CD4-positive, alpha-beta T cell treated with Interferon gamma for 1 hour (primary cell): ENCODE measurements at places on chromosomes 2 and 18.

DNA sequence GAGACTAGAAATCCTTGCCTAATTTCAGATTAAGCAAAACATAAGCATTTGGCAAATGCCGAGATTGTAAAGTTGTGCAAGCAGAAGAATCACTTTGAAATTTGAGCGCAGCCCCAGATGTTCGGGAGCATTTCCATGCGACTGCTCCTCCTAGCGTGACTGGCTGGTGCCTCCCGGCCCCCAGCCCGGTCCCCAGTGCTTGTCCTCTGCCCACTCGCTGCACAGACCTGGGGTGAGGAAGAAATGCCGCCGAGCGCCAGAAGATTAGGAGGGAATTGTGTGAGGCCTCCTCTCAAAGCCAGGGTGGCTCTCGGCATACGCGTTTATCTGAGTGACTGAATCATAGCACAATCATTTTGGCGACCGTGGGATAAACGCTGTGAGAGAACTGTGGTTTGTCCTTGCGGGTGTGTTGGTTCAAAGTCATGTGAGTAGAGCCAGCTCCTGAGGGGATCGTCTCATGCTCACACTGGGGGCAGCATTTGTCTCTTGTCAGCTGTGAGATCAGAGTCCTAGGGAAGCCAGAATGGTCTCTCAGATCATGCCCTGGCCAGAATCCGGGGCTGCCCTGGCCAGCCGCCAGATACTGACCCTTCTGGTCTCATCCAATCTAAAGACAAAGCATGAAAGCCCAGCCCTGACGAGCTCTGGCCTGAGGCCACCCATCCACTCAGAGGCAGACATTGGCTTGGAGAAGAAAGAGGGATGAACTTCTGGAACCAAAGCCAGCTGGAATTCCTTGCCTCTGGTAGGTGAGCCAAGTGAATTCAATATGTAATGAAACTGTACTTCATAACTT is 189.3 kb downstream of the SH3RF3 start:
- no peak for DNase-seq

DNA sequence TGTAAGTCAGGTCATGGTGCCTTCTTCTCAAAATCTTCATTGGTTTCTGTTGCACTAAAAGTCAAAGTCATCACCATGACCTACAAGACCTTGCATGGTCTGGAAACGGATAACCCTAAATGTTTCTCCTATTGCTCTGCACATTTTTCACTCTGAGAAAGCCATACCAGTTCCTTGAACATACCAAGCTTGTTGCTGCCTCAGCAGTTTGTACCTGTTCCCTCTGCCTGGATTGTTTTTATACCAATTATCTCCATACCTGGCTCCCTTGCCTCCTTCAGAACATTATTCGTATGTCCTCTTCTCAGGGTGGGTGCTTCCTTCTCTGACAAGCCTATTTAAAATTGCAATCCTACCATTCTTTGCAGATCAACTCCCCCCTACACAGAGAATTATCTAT is 498.4 kb downstream of the DSC3 start:
- DNase-seq = no peak

GRCh38 chr2:105338020-105338385 is 663 bp downstream of the C2orf49 start:
- DNase-seq = no peak

- DNase-seq = no peak
These were observed 383.0 kb downstream of the TXNL1 start for GRCh38 chr18:56255381-56255780.

DNA sequence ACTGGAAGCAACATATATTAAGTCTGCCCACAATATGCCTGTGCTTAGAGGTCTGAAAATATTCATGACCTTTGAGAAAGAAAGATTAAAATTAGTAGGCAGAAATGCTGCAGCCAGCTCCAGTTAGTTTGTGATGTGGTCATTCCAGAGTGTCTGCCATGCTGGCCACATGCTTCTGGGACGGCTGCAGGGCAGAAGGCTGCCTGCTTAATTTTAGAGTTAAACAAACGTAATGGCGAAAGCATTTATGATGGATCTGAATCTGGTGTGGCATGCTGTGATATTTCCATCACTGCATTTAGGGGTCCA is 95.4 kb downstream of the FHOD3 start:
- DNase-seq = no peak

- no peak for DNase-seq
These were observed 23.8 kb downstream of the HOXD1 start for GRCh38 chr2:176212276-176212675.

GRCh38 chr2:236935083-236935482 is 150.6 kb upstream of the COPS8 start:
- no peak for DNase-seq

DNA sequence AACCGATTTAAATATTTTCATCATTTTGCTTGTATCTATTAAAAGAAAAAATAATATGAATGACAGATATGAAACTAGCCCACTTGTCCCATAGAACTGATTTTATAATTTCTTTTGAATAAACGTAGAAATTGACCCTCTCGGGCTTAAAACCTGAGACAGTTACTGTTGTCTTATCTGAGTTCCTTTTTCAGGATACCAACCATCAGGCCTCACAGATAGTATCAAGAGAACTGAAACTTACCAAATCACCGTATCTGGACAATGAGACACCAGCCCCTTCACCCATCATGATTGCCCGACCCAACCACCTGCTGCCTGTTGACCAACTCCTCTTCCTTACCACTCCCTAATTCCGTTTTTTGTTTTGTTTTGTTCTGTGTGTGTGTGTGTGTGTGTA is 53.7 kb downstream of the LCLAT1 start:
- no peak for DNase-seq

GRCh38 chr2:206471524-206472062 is 28.3 kb downstream of the ADAM23 start:
- no peak for DNase-seq
